H4 (cell line): ENCODE measurements at places on chromosomes 6 and 20. TPM values are rescaled to one million over a fixed set of nuclear protein-coding genes. Genes with fewer than 3 reads are reported as not detected.

DNA sequence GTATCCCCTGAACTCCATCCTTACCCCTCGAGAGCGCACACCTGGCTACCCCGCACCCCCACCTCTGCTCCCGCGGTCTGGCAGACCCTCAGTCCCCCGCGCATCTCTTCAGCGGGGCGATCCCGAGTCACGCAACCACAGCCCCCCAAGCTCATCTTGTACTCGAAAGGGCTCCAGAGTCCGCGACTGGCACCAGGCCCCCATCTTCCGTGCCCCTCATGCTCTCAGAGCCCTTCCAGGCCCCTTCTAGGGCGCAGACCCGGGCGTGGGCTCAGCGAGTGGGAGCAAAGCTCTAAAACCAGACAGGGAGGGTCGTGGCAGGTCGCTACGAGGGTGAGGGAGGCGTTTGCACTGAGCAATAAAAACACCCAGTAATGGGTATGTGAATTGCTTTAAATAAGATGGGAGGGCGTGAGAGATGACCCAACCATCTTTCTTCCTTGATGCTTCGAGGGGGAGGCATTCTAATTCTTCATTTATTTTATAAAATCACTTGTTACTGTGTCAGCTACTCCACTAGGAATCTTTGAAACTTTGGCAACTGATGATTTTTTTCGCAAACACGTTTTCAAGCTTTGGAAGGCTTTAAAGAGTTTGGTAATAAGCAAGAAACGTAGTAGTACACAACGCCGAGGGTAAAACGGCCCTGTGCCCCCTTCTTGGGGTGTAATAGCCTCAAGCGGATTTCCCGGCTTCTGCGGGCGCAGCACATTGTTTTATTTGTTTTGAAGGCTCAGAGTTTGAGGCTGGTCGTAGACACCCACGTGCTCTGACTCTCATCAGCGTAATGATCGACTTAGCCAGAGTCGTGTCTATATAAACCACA is 42.6 kb upstream of the SUPT3H start:
- peak; percentile 80 for DNase-seq

Gene ALDH5A1
- 1.7 and 2.0 TPM in 2 replicates for total RNA-seq

Gene ALDH8A1
- total RNA-seq, result not detected in 2 replicates

Gene VSTM2L
- total RNA-seq, result 1.2 and 1.6 TPM in 2 replicates

Gene SCGN
- not detected in 2 replicates for total RNA-seq

Gene PI3
- not detected in 2 replicates for total RNA-seq

DNA sequence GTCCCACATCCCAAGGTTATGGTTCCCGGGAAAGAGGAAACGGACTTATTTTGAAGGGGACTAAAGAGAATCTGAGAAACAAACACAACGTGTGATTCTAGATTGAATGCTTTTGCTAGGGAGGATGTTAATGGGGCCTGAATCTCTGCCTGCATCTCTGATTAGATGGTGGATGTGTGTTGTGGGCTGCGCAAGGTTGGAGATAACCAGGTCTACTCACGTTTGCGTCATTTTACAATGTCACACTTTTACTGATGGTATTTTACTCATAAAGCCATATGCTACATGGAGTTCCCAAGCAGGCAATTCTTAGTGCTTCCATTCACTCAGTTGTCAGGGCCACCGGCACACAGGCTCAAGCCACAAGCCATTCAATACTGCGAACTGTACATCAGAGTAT is 23.2 kb upstream of the CCR6 start:
- no peak for DNase-seq

- no peak for DNase-seq
Measured at GRCh38 chr20:977021-977420, 25.1 kb downstream of the RSPO4 start.

Gene FUCA2
- total RNA-seq, result 68.2 and 72.8 TPM in 2 replicates

DNA sequence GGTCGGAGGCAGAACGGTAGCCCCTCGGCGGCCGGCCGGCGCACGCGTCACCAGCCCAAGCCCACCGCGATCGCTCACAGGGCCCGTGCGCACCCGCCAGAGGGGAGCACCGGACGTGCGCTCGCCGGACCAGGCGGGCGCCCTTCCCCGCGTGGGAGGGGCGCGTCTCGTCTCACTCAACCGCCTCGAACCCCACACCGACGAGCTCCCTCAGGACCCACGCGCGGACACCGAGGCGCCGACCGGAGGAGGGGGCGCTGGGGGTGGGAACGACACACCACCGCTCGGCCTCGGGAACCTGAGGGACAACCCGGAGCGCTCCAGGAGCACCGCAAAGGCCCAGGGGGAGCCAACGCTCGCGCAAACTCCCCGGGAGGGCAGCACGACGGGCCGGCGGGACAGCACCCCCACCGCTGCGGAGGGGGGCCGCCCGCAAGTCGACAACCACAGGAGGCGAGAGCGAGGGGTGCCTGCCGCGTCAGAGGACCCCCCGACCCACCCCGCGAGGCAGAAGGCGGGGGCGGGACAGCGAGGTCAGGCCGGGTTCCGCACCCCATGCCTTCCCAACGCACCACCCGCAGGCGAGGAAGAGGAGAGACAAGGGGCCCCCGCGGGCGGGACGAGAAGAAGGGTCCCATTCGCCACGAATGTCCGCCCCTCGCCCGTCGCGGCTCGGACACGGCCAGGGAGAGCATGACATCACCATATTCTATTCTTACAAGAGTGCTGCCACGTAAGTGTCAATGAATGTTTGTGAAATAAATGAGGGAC is 512.7 kb upstream of the ZNF337 start:
- no peak for DNase-seq

GRCh38 chr6:73738367-73739028 is 42.5 kb downstream of the CD109 start:
- no peak for DNase-seq

DNA sequence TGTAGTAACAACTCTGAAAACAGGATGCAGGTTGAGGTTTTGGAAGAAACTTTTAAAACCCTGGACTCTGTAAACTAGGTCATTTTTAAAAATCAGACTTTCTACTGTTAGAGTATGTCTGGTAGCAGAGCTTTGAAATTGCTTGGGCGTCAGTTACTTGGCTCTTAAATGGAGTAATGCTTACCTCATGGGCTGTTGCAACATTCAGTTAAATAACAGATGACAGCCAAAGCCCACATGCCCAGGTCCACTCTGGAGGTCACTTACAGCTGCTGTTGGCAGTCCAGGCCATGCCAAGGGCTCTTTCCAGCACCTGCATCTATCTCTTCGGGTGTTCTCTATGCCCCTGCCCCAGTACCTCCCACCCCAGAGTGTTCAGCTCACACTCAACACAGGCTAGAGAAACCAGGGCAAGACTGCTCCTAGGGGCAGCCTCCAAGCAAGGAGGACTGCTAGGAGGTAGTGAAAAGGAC is 96.4 kb downstream of the BANF2 start:
- no peak for DNase-seq

DNA sequence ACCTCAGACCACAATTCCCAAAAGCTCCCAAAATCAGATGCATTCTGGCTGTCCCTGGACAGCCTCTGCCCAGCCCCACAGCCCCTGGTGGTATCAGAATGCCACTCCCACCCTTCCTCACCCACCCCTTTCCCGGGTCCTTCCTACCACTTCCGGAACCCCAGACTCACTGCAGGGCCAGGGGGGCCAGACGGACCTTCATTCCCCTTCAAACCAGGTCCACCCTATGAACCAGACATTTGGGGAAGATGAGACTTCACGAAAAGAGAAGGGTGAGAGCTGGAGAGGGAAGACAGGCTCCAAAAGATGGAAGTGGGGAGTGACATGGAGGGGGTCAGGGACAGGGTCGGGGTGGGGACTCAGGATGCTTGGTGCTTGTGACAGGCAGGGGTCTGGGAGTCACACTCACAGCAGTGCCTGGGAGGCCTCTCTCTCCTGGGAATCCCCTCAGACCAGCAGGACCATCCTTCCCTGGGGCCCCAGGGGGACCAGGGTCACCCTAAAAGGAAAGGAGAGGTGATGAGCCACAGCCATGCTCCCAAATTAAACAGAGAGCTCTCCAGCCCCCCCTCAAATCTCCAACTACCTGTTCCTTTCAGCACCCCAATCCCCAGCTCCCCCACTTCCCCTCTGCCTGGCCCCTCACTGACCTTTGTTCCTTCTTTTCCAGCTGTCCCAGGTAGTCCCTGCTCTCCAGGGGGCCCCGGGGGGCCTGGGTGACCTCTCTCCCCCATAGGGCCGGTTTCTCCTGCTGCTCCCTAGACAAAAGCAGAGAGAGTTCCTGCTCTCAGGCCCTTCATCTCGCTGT is 20.2 kb downstream of the COL11A2 start:
- no peak for DNase-seq

DNA sequence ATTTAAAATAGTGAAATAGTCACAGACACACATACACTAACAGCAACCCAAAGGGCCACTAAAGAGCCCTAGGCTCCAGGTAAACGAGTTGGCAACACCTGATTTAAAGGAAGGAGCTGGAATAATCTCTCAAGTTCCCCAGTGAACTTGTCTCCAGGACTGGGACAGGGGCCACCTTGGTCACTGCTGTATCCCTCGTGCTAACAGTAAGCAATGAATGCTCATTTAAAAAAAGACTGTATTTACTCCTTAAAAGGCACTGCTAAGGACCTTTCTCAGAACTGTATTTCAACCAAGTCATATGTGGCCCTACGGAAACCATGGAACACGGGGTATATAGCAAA is 1.3 kb downstream of the DIDO1 start:
- DNase-seq, result no peak

- no peak for DNase-seq
Measured at GRCh38 chr6:20632696-20633095, 98.4 kb downstream of the CDKAL1 start.

GRCh38 chr6:134134654-134135053 is 82.2 kb upstream of the SLC2A12 start:
- DNase-seq, result no peak

DNA sequence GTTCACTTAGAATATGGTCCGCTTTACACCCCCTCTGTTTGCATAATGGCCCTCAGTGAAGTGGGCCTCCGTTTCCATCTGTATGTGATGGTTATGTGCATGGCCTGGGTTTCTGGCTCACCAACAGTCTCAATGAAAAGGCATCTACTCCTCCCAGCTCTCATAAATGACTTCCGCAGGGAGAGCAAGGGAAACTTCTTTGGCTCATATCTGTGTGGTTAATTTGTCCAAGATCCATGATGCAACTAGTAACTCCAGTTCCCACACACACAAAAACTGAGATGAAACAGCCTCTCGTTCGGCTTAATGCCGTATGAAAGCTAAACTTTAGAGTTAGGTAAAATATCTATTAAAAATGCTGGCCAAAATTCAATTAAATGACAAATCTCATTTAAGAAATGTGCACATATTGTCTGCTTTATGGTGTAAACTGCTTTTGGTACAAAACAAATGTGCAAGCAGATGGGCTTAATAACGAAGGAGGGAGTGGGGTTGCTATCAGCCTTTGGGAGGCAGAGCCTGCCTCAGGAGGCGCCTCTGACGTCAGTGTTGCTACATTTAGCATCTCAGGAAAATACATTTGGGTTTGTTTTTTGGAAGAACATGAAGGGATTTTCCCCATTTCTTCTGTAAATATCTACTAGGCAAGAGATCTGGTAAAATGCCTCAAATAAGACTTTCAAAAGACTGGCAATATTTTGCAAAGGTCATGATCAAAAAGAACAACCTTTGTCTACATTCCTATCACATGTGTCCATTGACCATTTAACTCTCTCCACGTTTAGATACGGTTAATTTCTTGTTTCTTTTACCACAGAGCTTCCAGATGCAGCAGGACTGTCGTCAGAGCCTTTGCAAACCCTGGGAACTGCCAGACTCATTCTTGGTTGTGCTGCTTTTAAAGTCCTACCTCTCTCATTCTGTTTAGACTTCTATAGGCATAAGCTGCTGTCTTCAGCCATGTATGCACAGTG is 96.8 kb downstream of the ARMC2 start:
- DNase-seq, result no peak

- DNase-seq, result no peak
Measured at GRCh38 chr20:62190639-62191411, 8.0 kb downstream of the MTG2 start.

DNA sequence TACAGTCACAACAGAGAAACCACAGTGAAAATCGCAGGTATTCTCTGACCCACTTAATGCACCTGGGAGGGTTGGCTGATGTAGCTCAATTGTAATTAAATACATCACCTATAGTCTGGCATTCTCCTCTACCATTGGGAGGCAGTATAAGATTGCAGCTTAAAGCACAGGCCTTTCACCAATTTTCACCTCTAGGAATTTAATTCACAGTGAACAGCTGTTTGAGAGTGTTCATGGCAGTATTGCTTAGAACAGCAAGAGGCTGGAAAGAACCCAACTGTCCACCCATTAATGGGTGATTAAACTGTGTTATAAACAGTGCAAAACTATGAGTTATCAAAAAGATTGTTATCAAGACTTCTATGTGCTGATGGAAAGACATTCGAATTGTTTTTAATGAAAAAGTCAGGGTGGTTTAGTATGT is 2.0 kb downstream of the EDEM2 start:
- peak; percentile 59 for DNase-seq

Gene DYNLT2
- 0.50 and 1.3 TPM in 2 replicates for total RNA-seq

GRCh38 chr6:163860287-163861081 is 446.0 kb downstream of the QKI start:
- DNase-seq, result no peak

- no peak for DNase-seq
Measured at GRCh38 chr6:25691894-25692293, 39.9 kb downstream of the SCGN start.

DNA sequence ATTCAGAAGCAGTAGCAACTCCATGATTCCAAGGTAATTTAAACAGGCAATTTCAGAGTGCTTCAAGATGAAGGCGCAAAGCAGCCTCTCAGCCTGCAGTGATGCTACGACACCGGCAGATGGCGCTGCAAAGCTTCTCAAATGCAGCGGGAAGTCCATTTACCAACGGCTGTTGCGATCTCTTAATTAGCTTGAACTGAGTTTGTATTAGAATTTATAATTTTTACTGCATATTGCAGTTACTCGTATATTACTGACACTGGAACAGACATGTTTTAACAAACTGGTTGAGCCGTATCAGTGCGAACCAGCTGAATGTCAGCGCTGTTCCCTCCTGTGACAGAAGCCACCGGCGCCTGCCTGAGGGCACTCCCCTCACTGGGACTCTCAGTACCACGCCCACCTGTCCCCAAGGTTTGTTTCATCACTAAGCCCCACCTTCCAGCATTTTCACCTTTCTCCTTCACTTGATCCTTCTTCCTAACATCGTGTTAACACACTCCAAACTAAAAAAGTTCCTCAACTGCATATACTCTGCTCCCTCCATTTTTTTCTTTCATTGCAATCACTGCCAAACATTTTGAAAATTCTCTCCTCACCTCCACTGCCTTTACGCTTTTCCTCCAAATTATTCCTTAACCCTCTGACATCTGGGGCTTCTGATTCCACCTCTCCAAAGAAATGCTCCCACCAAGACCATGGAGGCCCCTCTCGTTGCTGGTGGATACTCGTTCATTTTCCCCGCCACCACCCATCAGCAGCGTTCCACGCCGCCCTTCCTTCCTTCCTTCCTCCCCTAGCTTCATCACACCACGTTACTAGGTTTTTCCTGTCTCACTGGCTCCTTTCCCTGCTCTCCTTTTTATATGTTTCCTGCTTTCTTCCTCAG is 14.5 kb downstream of the GNL1 start:
- DNase-seq, result peak; percentile 75

GRCh38 chr20:54190217-54190616 is 16.4 kb upstream of the CYP24A1 start:
- DNase-seq, result no peak

- no peak for DNase-seq
Measured at GRCh38 chr6:160024152-160024551, 55.3 kb downstream of the IGF2R start.

- DNase-seq, result no peak
Measured at GRCh38 chr6:72102561-72102960, 216.2 kb downstream of the RIMS1 start.

- no peak for DNase-seq
Measured at GRCh38 chr6:118606858-118607257, 44.5 kb downstream of the CEP85L start.

Gene ASF1A
- 36.7 and 46.3 TPM in 2 replicates for total RNA-seq
